Activated T-helper 1 cell treated with anti-CD3 and anti-CD28 coated beads, Interleukin-12 subunit alpha, Interleukin-12 subunit beta, Interleukin-2, Interleukin-4 antibody, amounts not matched to agents 30 ng/mL and 10 ng/mL and 1 ng/mL, durations not matched to agents 14 hours and 24 hours and 36 hours (primary cell): ENCODE measurements at places on chromosomes 11 and 22. TPM values are rescaled to one million over a fixed set of nuclear protein-coding genes. Genes with fewer than 3 reads are reported as not detected.

- DNase-seq: no peak
Observed at GRCh38 chr11:6318204-6318603, 2.1 kb downstream of the CAVIN3 start.

GRCh38 chr11:130535520-130535919 lies 87.1 kb downstream of the ADAMTS15 start:
- no peak for DNase-seq

GRCh38 chr11:113387605-113388211 lies at the start of gene ANKK1:
Gene ANKK1 (plus strand): TSS chr11:113387779. CDS start chr11:113387885, 106 bp downstream.
- no peak for DNase-seq

- DNase-seq: no peak
Observed at GRCh38 chr11:92967867-92968266, 1.6 kb upstream of the MTNR1B start.

The DNAJB7 gene
- not detected in 2 replicates for total RNA-seq
